Cerebellum (tissue), 4 donors: ENCODE measurements at places on chromosomes 5 and 9. TPM values are rescaled to one million over a fixed set of nuclear protein-coding genes. Genes with fewer than 3 reads are reported as not detected.

CTXN3 gene
- total RNA-seq, result 2.8 TPM

MLANA gene
- total RNA-seq, result not detected

BASP1 gene
- total RNA-seq, result 210 TPM

HAUS6 gene
- total RNA-seq, result 25.4 TPM

SHOC1 gene
- total RNA-seq, result not detected

ALDH1A1 gene
- total RNA-seq, result 2.5 TPM

SLC6A3 gene
- total RNA-seq, result 0.18 TPM

FAM169A gene
- total RNA-seq, result 60.1 TPM

TMEM215 gene
- total RNA-seq, result 0.91 TPM

IL3 gene
- not detected for total RNA-seq

PTTG1 gene
- total RNA-seq, result 32.8 TPM

SLC6A18 gene
- total RNA-seq, result not detected

BNC2 gene
- 5.2 TPM for total RNA-seq

POMT1 gene
- 51.0 TPM for total RNA-seq

SLC6A19 gene
- total RNA-seq, result 0.09 TPM

ORM2 gene
- total RNA-seq, result not detected

POU5F2 gene
- total RNA-seq, result 8.7 TPM

DNA sequence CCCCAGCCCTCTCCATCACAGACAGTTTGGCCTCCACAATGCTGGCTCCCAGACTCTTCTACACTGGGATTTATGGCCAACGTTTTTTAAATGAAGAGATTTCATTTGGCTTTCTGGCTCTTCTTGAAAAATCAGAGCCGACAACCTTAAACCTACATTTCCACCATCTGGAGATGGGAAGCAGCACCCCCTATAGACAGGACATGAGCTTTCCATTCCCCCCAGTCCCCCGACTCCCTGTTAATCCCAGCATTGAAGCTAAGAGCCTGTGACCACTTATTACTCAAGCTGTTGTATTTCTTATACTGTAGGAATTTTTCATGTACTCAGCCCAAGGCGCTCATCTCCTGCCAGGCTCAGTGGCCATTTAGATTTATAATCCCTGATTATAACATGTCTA lies 34.0 kb upstream of the AFAP1L1 start:
- DNase-seq, result no peak

GRCh38 chr9:89850153-89850552 lies 245.3 kb downstream of the GADD45G start:
- DNase-seq, result no peak

- DNase-seq, result no peak
These were observed 90.3 kb downstream of the ANKRD55 start for GRCh38 chr5:56142614-56143372.

DNA sequence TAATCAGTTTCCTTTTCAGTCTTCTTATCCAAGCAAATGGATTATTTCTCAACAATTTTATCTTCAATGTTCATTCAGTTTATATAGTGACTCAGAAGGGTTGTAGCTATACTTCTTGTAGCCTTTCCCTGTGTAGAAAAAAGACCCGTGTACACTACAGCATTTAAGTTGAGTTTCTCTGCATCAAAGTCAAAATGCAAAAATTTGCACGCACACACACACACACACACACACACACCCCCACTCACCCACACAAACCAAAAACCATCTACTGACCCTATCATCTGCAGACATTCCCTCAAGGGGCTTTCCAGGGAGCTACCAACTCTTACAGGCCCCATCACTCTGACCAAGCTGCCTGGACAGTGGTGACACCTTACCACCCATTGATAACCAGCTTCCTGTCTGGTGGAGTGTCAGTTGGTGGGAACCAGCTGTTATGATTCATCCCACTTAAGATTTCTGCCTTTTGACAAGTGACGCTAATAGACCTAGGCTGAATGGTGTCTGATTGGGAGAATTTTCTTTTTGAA lies 12.2 kb upstream of the ELL2 start:
- no peak for DNase-seq

DNA sequence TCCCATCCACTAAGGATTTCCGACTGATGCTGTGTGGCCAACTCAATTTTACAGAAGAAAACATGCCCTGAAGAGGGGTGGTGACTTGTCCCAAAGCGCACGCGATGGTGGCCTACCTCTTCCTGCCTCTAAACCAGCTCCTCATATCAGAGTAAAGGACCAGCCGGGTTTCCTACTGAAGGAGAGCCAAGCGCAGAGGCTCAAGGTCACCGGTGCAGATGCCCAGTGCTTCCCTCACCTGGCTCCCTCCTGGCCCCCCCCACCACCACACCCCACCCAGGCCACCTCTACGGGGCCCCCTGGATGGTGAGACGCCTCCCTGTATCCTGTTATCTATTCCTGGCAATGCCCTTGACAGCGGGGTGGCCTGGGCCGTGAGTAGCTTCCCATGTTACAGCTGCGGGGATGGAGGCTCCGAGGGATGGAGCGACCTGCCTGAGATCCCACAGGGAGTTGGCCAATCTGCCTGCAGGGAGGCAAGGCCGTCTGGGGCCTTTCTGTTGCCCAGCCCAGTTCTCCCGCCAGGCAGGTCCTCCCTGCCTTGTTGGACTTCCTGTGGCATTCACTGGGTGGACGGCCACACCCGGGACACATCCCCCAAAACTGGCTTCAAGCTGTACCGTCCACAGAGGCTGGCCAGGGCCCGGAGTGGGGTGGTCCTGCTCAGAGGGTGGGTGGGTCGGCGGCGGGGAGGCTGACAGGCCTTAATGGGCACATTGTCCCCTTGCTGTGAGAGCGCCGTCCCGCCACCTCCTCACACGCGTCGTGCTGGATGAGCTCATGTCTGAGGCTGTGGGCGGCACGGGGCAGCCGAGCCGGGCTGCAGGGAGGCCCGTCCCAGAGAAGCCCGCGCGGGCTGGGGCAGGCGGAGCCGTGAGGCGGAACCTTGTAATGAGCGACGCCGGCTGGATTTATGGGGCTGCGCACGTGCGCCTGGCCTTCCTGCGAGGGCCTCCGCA lies 72.5 kb downstream of the MACROH2A1 start:
- DNase-seq, result no peak

- DNase-seq, result no peak
These were observed 619.1 kb upstream of the DAB2 start for GRCh38 chr5:40043916-40044315.

DNA sequence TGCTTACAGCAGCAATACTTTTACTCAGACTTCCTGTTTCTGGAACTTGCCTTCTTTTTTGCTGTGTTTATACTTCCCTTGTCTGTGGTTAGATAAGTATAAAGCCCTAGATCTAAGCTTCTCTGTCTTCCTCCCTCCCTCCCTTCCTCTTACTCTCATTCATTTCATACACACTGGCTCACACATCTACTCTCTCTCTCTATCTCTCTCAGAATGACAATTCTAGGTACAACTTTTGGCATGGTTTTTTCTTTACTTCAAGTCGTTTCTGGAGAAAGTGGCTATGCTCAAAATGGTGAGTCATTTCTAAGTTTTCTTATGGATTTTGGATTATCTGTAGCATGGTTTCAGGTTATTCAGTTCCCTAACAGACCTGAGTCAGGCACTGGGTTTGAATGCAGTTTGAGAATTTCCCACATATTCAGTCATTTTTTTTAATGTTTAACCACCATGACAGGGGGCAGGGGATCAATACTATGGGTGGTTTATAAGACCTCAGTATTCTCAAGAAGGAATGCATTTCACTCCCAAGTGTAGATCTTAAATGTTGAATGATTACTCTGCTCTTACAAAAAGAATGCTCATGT lies at the start of gene IL7R:
IL7R (plus strand) TSS at position 127 of the 587 bp plus-strand sequence; CDS start at position 214, 87 bp downstream.
- DNase-seq, result no peak

- DNase-seq, result no peak
These were observed 36.5 kb upstream of the RAD23B start for GRCh38 chr9:107246259-107247254.

GRCh38 chr5:168607946-168608345 lies 28.8 kb upstream of the PANK3 start:
- no peak for DNase-seq

DNA sequence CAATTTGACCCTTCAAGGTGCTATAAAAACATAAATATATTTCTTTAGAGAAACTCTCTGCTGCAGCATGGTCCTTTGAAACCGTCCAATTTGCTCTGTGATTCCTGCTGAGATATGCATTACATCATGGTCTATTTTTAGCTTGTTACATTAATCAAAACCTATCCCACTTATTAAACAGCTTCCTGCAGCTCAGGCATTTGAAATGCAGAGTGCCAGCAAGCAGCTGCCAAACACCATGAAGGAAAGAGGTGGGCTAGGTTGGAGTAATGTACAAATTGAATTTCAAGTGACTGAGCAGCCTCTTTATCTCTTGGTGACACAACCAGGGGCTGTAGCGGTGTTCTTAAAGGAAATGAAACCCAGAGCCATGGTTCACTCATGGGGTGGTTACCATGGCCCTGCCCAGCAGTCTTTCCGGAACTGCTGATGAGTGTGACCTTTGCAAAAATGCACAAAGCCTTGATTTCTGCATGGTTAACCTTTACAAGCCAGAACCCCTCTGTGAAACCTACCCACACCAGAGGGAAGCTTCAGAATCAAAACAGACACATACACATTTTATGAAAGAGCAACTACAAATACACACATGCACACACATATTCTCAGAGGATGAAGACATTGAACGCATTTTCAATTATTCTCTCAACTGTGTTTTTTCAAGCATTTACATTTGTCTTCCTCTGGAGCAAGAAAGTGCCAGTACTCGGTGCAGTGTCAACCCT lies 155.8 kb upstream of the ZNF608 start:
- no peak for DNase-seq

GRCh38 chr5:140588311-140589070 lies 23.9 kb downstream of the SLC35A4 start:
- DNase-seq, result no peak

- DNase-seq, result no peak
These were observed 3.2 kb upstream of the ANXA1 start for GRCh38 chr9:73148447-73148937.

GRCh38 chr9:108184009-108184408 lies 671.8 kb downstream of the ACTL7B start:
- DNase-seq, result no peak

DNA sequence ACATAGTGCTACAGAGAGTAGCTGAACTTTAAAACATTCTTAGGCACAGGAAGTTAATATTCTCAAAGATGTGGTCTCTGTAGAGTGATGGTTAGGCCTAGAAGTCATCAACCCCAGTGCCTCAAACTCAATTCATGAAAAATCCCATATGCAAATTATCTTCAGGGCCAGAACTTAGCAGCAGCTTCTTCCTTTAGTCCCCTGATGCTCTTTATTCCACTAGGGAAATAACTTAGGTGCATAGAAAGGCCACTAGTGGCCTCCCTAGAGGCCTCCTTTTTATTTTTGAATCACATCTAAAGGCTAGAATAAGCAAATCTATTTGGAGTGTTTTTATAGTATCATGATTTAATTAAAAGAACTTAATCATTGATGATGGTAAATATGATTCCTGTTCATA lies 88.3 kb downstream of the GIN1 start:
- DNase-seq, result no peak

- DNase-seq, result no peak
These were observed 162.2 kb downstream of the OLFM1 start for GRCh38 chr9:135249711-135250110.

DNA sequence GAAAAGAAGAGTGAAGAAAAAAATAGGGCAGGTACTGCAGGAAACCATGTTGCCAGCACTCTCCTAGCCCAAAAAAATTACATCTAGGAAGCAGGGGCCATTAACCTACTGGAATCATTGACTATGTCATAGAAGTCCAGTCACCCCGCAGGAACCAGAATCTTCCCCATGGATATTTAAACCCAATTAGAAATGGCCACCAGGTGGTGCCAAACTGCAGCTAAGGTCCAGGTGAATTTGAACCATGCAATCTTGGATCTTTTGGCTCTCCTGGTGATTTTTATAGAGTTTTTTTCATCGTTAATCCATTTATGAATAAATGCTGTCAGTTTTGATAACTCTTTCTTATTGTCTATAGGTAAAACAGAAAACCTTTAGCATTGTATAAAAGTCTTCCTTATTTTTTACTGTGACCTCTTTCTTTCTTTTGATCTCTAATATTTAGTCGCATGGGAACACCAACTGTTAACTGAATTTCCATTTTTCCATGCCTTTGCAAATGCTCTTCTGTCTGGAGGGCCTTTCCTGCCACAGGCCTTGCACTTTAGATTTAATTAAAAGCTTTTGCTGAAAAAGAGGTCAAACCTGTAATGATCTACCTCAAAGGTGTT lies 147.5 kb upstream of the FGF10 start:
- no peak for DNase-seq

DNA sequence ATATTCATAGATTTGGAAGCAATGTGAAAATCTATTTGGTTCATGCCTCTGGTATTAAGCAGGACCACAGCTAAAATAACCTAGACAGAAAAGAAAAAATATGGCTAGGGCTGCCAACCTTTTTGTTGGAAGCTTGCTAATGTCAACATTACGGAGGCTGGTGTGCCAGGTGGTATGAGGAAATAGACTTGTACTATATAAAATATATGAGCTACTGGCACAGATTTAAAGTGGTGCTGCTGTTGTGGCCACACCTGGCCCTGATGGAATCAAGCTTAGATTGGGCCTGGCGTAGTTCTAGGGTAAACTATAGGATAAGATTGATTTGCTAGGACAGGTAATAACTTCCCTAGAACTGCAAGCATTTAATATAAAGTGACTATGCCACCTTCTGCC lies 10.6 kb upstream of the PARP8 start:
- no peak for DNase-seq

DNA sequence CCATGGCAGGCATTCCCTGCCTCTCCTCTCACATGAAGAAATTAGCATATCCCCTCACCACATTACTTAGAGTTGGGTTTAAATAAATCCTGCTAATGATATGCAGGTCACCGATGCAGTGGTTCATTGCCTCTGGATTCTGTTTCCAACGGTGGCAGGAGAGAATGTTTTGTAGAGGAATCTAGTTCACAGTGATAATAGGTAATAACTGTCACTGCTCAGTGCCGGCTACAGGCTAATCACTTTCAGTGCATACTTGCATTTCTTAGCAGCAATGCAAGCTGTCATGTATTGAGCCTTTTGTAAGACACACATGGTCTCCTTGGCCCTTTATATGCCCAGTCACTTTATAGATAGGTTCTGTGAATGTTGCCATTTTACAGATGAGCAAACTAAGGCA lies 59.5 kb upstream of the INSYN2B start:
- DNase-seq, result no peak

DNA sequence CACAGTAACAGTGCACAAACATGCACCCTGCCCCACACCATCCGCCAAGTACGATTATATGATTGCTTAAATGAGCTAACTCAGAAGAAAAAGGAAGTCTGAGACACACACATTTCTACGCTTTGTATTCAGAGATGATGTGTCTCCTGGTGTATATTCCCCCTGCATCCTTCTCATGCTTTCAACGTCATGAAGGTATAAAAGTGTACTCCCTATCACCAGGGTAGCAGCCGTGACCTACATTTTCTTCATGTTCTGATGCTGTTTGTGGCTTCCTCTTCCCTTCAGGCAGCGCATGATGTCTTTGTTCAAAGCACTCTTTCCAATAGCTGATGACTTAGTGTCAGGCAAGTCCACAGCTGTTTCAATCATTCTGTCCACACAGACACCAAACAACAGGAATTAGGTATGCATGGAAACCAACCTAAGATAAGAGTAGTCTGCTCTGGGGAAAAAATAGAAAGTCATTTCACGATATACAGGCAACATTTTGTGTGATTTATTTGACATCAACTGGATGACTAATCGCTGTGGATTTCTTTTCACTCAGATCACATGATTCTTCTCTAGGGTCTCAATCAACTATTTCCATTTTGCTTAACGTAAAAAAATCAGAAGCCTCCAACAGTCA lies 269.4 kb upstream of the PTGER4 start:
- DNase-seq, result no peak
